ENCODE measurements at places on chromosomes 7 and 10. TPM values are rescaled to one million over a fixed set of nuclear protein-coding genes. Genes with fewer than 3 reads are reported as not detected.

DNA sequence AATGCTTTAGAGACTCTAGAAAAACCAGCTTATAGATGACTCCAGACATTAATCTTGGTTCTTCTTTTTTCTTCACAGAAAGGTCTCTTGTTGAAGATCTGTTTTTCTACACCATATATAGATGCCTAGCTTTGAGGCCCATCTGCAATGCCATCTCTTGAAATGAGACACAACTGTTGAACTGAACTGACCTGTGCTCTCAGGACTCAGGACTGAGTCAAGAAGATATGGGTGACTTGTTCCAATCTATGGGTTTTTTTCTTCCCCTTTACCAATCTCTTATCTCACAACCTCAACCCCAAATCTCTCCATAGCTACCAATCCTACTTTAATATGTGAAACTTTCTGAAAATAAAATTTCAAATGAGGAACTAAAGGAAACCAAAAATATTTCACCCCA lies 194.7 kb downstream of the SNX13 start:
- DNase-seq: no peak

DNA sequence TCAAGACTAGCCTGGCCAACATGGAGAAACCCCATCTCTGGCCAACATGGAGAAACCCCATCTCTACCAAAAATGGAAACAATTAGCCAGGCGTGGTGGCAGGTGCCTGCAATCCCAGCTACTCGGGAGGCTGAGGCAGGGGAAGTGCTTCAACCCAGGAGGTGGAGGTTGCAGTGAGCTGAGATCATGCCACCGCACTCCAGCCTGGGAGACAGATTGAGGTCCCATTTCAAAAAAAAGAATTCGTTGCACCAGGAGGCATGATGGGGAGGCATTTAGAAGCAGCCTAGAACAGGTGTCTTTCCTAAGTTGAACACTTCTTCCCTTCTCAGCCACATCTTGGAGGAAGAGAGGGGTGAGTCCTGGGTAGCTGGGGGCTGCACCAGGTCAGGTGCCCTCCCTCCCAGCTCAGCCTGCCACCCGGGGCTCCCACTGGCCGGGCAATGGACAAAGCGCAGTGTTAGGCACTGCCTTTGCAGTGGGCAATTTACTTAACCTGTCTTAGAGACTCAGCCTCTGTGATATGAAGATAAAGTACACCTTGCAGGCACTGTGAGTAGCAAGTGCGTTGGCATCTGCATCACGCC lies 726.8 kb downstream of the PARD3 start:
- no peak for DNase-seq

ODAD2 gene
- total RNA-seq: 0.58 TPM

HOXA4 gene
- not detected for total RNA-seq

SDHAF3 gene
- total RNA-seq: 20.5 TPM

DNA sequence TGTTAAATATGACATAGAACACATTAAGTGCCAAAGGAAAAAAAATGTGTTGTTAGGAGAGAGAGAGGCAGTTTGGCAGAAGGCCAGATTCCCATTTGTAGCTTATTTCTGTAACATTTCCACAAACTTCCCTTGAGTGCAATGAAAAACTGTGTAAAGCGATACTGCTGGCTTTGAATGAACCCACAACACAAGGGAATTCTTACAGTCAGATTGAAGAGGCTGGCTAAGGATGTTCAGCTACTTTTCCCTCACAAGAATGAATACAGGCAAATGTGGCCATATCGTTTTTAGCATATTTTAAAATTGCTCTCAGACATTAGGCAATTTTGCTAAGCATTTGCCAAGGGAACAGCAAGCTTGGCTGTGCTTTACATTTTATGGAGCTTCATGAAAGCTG lies 614.1 kb upstream of the FZD8 start:
- no peak for DNase-seq

GRCh38 chr10:86308056-86308455 lies 58.5 kb downstream of the GRID1 start:
- no peak for DNase-seq

Data from left ventricle myocardium inferior (tissue), 1 donor.